ENCODE measurements at places on chromosomes 11 and 22.
A peak's percentile ranks its signal among the peaks of the same experiment; 100 is the strongest.

- no peak for DNase-seq
These were observed 14.7 kb downstream of the GLYATL2 start for GRCh38 chr11:58829786-58830185.

GRCh38 chr11:2377511-2378443 is 667 bp downstream of the CD81 start:
- DNase-seq: peak; percentile 60

DNA sequence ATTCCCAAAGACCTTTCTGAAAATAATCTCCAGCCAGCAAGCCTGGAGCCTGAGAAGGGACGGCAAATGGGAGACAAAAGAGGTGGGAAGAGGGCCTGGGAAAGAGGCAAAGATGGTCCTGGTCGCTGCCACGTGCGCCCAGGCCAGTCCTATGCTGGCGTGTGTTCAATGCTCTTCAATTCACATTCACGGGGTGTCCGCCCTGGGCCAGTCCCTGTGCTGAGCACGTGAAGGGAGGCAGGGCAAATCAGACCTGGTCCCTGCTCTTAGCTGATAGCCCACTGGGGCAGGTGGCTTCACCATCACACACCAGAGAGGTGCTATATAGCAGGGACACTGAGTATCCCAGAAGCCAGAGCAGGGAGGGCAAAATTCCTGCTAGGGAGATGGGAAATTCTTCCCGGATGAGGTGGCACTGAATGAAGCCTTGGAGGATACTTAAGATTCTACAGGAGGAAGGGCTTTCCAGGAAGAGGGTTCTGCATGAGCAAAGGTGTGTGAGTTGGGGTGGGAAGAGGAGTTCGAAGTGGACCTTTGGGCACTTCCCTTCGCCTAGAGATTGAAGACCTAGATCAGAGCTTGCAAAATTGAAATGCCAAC is 148.2 kb downstream of the CHST1 start:
- DNase-seq: no peak

GRCh38 chr11:32080361-32080980 is 10.4 kb upstream of the RCN1 start:
- DNase-seq: no peak

Data from CD4-positive, alpha-beta T cell treated with Interleukin-12 subunit alpha and Interleukin-12 subunit beta, for 1 hour (primary cell).